ENCODE measurements at places on chromosomes 1 and 21.

- no peak for DNase-seq
Measured at GRCh38 chr21:28885853-28886177, 106.9 kb downstream of the LTN1 start.

DNA sequence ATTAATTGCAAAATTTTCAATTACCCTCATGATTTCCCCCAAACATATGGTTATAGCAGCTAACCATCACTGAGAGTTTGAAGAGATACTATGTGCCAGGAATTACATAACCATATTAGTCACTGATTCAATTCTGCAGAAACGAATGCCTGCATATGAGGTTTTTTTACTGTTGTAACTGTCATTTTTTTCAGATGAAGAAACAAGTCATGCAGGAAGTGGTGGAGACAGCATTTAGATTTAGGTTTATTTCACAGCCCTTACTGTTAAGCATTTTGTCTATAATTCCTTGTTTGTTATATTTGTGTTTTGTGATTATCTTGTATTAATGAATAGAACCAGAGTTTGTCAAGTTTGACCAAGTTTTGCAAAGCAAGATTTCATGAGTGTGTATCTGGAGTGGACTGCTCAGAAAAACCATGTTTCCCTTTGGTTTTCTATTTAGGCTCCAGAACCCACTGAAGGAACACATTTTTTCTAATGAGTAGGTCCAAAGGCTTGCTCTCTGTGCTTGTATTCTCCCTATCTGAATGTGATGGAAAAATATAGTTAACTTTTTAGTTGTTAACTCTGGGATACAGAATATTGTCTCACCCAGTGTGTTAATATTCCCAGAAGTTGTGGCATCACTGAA is 308.5 kb upstream of the ADAMTS5 start:
- DNase-seq = no peak

DNA sequence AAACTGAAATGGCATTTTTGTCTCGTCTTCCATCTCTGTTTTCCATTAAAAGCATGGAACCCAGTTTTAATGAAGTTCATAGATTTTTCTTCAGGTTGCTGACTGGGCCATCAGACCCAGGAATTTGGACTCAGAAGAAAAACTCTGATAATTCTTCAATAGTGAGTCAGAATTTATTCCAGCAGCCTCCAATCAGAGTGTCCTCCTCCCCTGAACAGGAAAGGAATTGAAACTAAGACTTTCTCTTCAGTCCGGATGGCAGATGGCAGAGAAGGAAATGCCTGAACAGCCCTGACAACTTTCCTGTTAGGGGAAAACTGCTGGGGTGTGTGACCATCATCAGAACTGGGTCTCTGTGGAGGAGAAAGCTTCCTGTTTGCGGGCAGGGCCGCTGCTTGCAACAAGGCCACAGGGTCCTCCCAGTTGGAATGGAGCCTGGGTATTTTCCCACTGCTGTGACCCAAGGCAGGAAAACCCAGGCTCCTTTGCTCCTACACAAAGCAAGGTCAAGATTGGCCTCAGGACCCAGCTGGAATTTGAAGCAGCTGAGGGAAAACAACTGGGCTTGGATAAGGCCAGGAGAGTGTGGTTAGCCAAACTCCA is 20.7 kb downstream of the CD34 start:
- DNase-seq = no peak

DNA sequence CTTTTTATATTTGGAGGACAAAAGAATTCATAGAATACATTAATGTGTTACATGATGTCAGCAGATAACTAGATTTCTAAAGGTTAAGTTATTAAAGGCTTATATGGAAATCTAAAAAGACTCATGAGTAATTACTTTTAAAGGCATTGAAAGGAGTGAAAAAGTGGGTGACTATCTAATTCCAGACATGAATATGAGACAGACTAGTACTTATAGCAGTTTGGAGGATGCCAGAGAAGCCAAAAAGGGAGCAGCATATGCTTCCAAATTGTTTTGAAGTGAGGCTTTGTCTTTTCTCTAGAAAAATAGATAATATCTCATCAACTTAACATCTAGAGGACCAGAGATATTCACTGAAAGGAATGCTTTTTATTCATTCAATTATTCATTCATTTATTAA is 275.5 kb upstream of the CACYBP start:
- DNase-seq = no peak

DNA sequence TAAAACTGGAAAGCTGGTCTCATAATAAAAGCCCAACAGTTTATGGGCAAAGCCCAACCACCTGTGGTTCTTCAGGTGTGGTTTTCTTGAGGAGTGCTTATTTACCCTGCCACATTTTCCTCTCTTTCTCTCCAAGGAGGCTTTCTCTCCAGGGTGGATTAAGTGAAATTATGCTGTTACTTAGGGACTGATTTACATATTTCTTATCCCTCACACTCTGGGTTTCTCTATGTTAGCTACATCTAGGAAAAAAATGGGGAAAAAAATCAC is 4.8 kb downstream of the TBX19 start:
- no peak for DNase-seq

- no peak for DNase-seq
Measured at GRCh38 chr1:185376840-185377635, 60.0 kb upstream of the IVNS1ABP start.

DNA sequence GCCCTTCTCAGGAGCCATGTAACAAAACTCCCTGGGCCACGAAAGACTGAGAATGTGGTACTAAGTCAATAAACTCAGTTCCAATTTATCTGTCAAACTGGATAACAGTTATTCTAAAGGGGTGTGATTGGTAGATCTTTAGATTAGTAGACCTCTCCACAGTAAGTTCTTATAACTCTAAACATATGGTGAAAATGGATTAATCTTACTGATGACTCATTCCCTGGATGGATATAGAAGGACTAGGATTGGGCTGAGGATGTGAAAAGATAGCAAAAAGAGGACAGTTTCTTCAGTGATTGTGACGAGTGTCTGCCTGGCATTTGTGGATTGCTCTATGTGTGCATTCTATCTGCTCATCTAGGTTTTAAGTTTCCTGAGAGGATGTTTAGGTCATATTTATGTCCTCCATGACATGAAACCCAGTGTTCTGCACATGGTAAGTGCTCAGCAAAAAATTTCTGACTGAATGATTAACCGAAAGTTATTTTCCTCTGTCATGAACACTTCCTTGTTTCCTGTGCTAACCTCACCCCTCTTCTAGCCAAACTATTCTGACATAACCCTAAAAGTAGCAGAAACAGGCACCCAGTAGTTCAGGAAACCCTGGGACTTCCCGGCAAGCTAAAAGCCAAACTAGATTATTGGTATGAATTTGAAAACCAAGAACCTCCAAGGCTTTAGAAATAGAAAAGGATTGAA is 397.5 kb upstream of the PLXNA2 start:
- no peak for DNase-seq

DNA sequence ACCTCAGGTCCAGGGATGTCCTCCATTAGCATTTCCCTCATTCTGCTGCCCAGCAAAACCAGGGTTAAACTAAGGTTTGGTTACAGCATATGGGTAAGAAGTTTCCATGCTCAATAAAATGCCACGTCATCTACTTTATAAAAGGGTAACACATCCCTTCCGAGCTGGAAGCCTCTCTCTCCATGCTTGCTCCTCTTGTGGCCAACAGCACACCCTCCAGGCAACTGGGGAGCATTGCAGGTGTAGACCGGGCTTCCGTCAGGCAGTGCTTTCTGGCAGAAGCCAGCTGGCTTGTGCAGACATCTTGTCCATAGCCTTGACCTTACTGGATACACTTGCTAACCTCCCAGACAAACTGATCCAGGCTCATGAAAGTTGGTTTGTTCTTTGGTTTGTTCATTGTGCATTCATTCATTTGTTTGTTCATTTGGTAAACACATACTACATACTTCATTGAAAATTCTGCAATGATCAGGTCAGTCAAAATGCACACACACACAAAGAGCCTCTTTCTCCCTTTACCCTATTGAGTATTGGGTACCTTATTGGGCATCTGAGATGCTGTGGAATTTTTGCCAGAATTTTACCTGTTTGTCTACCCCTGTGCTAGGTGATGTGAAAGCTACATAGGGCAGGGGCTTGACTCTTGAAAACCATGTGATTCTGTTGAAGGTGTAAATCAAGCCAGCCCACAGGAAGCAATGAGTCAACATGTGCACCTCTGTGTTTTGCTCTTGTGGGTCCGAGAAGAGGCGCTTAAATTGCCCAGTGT is 422.8 kb downstream of the CAMTA1 start:
- no peak for DNase-seq

DNA sequence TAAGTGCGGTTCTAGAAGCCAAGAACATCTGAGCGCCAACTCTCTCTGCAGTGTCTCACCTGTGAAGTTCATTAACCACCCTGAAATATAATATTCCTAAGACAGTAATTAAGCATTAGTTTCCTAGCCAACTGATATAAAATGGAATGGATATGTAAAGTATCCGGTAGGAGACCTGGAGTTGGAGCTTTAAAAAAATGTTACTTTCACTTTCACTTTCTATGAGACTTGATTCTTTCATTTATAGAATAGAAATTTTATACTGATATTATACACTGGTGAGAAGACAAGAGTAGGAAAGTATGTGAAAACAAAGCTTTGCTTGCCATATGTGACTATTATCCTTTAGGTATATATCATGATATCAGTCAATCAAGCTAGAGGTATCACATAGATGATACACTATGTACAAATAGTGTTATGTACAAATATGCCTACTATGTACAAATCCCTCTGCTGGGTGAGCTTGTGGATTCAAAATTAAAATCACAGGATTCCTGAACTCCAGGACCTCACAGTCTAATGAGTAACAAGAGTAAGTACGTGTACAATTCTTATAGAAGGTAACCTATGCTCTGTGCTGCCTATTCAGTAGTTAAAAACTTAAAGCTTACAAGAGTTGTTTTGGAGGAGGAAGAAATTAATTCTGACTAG is 934.2 kb downstream of the TTLL7 start:
- DNase-seq = no peak

DNA sequence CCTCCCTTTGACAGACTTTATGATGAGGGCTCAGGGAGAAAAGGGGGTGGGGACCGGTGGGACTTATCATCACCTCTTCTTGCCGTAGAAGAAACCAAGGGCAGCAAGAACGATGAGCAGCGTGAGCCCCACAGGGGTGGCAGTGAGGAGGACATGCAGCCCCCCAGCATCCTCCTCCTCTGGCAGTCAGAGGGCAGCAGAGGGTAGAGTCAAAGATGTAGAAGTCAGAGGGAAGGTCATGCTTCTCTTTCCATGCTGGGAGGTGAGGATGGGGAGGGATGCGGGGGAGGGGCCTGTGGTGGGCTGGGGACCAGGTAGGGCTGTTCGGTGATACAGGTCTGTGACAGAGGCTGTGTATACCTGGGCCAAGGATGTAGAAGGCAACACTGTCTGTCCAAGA is 14.8 kb downstream of the INSRR start:
- DNase-seq = no peak

GRCh38 chr1:84422909-84423308 is 24.6 kb downstream of the DNASE2B start:
- no peak for DNase-seq

- no peak for DNase-seq
Measured at GRCh38 chr1:63968663-63969440, 195.0 kb downstream of the ROR1 start.

DNA sequence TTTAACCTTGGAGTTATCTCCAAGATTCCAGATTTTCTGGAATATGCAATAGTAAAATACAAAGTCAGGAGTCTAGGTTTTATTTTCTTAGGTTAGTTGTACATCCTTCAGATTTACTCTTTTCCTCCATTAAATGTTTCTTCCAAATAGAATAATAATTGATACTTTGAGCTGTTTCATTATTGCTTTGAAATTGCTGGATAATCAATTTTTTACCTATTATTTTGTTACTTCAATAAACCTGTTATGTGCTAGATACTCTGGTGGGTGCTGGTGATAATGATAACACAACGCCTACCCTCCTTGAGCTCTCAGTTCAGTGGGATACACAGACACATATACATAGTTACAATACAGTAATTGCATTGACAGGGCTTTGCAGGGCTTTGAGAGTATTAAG is 79.4 kb downstream of the GPR161 start:
- no peak for DNase-seq

DNA sequence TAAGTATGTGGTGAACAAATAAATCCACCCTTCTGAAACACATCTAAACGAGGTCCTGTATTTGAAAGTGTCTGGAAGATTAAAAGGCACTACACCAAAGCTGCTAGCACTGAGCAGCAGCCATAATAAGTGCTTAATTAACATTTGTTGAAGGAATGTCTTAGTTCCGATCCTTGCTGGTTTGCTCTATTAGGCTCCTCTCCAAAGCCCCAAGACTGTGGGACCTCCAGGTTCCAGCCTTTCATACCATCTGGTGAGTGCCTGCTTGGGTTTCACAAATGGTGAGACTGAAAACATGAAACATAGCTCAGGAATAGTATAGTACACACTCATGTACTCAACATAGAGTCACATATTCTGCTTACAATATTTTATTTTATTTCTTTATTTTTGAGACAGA is 640 bp upstream of the CYP2J2 start:
- DNase-seq = no peak

- DNase-seq = no peak
Measured at GRCh38 chr1:230067419-230067870, 407 bp downstream of the GALNT2 start.

GRCh38 chr1:162541619-162542141 is 19.8 kb upstream of the UAP1 start:
- peak; percentile 41 for DNase-seq

GRCh38 chr1:101965341-101965740 is 31.4 kb downstream of the OLFM3 start:
- no peak for DNase-seq

DNA sequence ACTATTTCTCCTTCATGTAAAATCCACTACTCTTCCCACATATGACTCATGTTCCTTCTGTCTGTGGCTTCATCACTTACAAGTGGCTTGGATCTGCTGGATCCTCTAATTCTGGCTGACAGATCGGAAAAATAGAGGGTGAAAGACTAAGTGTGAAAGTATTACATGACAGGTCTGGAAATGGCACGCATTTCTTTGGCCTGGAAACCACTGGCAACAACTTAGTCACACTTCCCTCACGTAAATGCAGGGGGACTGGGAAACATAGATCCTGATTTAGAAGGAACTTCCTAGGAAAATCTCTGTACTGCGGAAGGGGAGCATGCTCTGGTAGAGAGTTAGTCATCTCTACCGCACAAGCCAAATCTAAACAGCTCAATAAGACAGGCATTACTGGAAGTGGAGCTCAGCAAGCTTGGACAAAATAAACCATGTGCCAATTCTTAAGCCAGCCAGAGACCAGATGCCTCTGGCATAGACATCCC is 305.4 kb upstream of the PTBP2 start:
- DNase-seq = no peak

GRCh38 chr21:16250273-16250672 is 520.5 kb downstream of the USP25 start:
- no peak for DNase-seq

- DNase-seq = no peak
Measured at GRCh38 chr1:201807958-201808632, 20.9 kb upstream of the IPO9 start.

GRCh38 chr1:160565564-160565963 is 13.7 kb downstream of the CD84 start:
- DNase-seq = no peak

GRCh38 chr1:106957795-106958194 is 98.7 kb upstream of the PRMT6 start:
- no peak for DNase-seq

GRCh38 chr1:224510880-224511645 is 76.5 kb upstream of the WDR26 start:
- no peak for DNase-seq
